ENCODE measurements at places on chromosomes 1 and 21.

- no peak for DNase-seq
Measured at GRCh38 chr1:248599396-248599795, 1.9 kb upstream of the OR2T10 start.

- DNase-seq: no peak
Measured at GRCh38 chr1:239456788-239457187, 70.4 kb downstream of the CHRM3 start.

DNA sequence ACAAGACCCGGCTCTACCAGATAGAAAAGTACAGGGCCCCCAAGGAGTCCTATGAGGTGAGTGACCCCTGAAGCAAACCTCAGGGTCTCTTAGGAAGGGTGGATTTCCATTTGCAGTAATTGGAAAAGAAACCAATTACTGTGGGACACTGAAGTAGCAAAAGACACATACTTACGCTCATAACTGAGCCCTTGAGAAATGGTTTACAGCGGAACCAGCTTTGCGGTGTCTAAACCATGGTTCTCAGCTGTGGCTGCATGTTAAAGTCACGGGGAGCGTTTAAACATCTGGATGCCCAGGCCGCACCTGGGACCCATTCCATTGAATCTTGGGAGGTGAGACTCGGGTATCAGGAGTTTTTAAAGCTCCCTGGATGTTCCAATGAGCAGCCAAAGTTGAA is 110.7 kb downstream of the HUNK start:
- DNase-seq: no peak

GRCh38 chr1:68495968-68496679 is 758 bp downstream of the DEPDC1 start:
- no peak for DNase-seq

GRCh38 chr1:10723317-10723716 is 73.1 kb downstream of the CASZ1 start:
- DNase-seq: no peak

GRCh38 chr1:21082073-21082472 is 94.6 kb downstream of the EIF4G3 start:
- DNase-seq: no peak

- no peak for DNase-seq
Measured at GRCh38 chr1:4527819-4528218, 126.6 kb upstream of the AJAP1 start.

DNA sequence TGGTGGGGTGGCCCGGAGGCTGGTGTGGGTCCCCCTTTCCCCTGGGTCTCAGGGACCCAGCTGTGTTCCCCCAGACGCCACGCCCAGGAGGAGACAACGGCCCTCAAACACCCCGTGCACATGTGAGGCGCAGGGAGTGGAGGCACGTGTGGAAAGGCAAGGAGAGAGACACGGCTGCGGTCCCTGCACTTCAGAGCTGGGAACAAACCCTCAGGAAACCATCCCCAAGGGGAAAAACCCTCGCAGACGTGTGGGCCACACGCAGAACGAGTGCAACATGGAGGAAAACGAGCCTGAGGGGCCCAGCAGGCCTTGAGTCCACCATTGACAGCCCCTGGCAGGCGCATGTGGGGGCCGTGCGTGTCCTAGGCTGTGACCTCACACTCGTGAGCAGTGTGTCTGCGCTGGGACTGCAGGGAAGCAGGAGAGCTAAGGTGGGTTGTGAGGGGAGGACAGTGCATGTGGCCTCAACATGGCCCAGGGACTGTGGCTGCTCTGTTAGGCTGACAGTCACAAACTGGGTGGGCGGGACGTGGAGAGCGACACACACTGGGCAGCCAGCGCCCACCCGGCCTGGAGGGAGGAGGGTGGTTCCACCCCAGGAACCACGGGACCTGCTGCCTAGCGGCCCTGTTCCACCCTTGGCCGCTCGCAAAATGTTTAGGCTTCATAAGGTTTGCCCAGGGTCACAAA is 20.0 kb downstream of the ITGB2 start:
- DNase-seq: no peak

- DNase-seq: no peak
Measured at GRCh38 chr1:240405751-240406150, 206.2 kb downstream of the GREM2 start.

- DNase-seq: no peak
Measured at GRCh38 chr1:25255706-25256577, 8.7 kb upstream of the RSRP1 start.

DNA sequence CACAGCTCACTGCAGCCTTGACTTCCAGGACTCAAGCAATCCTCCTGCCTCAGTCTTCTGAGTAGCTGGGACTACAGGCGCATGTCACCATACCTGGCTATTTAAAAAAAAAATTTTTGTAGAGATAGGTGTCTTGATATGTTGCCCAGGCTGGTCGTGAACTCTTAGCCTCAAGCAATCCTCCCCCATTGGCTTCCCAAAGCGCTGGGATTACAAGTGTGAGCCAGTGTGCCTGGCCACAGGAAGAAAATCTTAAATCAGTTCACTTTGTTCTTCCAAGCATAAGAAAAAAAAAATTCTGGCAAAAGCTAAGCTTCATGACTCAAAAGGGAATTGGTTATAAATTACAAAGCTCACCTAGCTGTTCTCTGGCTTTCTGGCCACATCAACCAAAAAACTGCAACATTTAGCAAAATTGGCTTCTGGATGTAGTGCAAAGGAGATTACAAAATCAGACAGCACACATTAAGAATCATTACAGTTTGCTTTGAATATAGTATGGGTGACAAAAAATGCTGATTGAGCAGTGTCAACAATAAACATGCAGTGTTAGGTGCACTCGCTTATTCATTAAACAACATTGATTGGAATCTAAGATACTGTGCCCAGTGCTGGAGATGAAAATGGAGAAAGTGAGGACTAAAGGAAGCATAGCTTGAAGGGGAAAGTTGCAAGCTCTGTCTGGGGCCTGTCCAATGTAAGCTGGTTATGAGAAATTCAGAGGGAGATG is 76.7 kb downstream of the KCTD3 start:
- no peak for DNase-seq

DNA sequence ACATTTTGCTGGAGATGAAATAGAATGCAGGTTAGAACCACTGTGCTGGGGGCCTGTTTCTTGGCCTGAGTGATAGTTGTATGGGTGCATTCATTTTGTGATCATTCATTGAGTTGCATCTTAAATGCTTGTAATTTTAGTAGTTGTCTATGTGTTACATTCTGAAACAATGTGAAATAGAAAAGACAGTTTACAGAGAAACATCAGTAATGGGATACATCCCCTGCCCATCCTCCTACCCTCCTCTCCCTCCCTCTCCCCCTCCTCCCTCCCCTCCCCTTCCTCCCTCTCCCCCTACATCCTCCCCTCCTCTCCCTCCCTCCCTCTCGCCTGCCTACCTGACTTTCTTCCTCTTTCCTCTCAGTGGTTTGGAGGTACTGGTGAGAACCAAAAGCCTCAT is 54.5 kb upstream of the COL6A1 start:
- DNase-seq: no peak

- no peak for DNase-seq
Measured at GRCh38 chr1:42324398-42325013, 10.5 kb downstream of the FOXJ3 start.

DNA sequence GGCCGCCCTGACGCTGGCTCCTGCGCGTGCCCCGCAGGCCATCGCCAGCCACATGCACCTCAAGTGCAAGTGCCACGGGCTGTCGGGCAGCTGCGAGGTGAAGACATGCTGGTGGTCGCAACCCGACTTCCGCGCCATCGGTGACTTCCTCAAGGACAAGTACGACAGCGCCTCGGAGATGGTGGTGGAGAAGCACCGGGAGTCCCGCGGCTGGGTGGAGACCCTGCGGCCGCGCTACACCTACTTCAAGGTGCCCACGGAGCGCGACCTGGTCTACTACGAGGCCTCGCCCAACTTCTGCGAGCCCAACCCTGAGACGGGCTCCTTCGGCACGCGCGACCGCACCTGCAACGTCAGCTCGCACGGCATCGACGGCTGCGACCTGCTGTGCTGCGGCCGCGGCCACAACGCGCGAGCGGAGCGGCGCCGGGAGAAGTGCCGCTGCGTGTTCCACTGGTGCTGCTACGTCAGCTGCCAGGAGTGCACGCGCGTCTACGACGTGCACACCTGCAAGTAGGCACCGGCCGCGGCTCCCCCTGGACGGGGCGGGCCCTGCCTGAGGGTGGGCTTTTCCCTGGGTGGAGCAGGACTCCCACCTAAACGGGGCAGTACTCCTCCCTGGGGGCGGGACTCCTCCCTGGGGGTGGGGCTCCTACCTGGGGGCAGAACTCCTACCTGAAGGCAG is 23.4 kb upstream of the ARF1 start:
- DNase-seq: peak; percentile 30

DNA sequence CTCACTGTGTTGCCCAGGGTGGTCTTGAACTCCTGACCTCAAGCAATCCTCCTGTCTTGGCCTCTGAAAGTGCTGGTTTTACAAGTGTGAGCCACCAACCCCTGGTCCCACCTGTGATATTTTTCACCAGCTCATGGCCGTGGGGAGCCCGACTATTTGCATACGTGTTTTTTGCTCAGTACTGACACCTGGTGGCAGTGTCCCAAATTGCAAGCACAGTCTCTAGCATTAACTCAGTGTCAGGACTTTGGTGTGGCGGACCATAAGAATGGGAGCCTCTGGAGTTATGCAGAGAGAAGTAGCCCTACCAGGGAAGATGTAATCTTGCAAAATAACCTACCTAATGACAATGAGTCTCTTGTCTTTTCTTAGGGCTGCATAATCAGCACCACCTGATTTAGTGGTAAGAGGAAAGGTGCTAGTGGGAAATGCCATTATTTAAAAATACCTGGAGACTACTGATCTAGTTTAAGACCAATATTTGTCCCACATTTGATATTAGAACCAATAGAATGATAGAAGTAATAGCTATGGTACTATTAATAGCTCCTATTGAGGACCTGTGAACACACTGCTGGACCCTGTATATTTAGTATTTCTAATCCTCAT is 305.4 kb downstream of the DISC1 start:
- DNase-seq: peak; percentile 8

DNA sequence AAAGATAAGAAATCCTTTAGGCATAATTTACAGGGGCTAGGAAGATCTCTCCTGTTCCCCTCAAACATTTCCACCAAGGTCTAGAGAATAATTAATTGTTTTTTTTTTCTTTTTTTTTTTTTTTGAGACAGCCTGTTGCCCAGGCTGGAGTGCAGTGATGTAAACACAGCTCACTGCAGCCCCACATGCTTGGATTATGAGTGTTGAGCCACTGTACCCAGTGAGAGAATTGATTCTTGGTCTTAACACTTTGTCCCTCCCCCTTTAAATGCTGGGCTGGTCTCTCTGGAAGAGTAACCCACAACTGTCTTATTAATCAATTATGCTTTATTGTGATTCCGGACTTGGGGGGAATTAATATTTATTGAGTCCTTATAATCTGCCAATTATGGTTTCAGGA is 33.4 kb downstream of the ATF3 start:
- no peak for DNase-seq

DNA sequence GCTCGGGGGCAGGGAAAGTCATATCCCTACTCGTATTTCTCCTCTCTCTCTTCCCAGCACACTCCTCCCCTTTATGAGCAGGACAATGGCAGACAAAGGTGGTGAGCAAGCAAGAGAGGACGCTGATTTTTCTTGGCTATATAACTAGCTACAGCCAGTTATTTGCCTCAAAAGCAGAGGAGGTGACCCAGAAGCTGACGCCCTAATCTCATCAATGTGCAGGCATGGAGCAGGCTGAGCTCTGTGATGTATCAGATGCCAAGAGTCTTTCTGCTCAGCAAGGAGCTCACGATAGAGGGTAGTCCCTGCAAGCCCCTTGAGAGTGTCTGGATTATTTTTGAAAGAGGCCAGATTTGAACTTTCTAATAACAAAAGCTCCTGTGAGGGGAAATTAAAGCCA is 75.5 kb downstream of the ASTN1 start:
- no peak for DNase-seq

DNA sequence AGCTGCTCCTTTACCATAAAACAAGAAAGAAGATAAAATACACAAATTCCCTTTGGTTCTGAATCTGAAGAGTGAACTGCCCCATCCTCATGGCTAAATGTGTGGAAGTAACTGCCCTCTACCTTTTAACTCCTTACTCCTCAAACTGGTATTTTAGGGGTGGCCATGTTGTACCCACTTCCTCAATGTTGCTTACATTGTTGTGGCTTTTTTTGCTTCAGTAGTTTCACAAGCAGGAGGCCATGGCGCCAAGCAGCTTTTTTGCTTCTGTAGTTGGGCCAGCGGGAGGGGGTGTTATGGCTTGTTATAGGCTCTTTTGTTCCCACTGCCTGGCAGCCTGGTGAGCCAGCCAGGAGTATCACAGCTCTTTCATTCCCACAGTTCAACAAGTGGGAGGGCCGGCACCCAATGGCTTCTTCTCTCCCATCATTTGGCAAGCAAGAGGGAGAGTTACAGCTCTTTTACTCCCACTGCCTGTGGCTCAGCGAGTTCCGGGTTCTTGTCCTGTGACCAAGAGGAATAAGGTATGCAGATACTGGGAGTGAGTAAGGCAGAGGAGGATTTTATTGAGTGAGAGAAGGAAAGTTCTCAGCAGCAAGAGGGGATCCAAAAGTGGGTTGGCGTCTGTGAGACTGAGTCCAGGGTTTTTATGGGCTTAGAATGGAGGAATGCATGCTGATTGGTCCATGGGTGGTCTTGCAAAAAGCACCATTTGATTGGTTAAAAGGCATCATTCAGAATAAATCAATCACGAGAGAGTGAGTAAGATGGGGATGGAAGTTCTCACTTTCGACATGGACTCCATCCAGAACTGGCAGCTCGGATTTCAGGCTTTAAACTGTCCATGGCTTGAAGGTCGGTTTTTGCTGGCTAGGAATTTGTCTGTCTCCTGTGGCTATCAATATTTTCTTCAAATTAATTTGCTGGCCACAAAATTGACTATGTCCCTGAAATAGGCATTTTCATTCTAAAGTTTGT is 429.6 kb downstream of the HLX start:
- no peak for DNase-seq

DNA sequence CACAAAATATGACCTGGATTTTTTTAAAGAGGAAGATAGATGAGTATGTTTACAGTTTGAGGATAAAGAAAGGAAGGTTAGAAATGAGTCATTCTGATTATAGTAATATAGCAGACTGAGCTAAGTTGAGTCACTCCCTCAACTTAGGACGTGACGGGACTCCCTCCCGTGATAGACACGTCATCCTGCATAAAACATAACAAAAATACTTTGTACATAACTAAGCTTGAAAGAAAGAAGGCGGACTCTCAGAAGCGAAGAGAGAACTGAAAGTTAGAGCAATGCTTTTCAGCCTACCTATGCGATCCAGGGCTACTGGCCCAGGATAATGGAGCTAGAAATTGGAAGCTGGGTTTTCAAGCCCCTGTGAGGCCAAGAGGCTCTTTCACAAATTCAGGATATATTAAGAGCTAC is 53.0 kb upstream of the DESI2 start:
- peak; percentile 52 for DNase-seq

DNA sequence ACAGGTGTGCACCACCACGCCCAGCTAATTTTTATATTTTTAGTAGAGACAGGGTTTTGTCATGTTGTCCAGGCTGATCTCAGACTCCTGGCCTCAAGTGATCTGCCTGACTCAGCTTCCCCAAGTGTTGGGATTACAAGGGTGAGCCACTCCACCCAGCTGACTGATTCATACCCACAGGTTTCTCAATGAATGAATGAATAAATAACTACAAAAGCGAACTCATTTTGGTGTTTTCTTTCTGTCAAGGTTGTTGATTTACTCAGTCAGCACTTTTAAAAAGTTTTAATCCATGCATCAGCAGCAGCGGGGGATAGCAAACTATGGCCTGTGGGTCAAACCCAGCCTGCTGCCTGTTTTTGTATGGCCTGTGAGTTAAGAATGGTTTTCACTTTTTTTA is 217.5 kb downstream of the FAF1 start:
- DNase-seq: no peak
